Stimulated activated CD8-positive, alpha-beta memory T cell treated with anti-CD3 and anti-CD28 coated beads, Interleukin-12 subunit alpha, Interleukin-12 subunit beta, amount 100 ng/mL, for 4 hours (primary cell): ENCODE measurements at places on chromosomes 7 and 10.

- DNase-seq = no peak
Measured at GRCh38 chr10:124698545-124699469, 45.4 kb downstream of the FAM53B start.

DNA sequence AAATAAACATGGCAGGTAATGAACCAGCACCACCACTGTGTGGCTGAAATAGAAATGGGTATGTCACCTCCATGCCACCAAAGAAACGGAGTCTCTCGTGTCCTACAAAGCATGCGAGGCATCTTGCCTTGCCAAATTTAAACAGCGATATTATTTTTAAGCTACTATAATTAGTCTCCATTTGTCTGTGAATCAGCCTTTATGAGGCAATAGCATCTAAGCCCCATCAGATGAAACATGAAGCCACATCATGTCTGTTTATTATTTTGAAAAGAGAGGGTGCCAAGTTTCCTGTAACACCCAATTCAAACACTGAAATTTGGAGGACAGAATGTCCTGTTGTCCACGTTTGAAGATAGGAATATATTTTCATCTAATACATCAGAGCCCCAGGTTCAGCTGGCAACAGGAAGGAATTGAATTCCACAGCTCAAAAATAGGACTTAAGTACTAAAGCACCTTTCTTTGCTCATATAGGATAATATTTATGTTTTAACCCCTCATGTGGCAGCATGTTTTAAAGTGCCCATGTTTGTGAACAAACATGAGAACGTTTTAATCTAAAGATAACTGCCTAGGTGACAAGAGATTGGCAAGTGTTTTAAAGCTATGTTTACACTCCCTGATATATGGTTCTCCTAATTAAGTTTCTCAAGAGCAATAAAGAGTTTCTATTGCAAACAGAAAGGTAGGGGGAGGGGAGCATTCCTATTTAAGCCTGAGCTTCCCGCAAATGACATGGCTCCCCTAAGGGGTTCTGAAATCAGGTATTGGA, 86.8 kb downstream of the SORBS1 start:
- no peak for DNase-seq

DNA sequence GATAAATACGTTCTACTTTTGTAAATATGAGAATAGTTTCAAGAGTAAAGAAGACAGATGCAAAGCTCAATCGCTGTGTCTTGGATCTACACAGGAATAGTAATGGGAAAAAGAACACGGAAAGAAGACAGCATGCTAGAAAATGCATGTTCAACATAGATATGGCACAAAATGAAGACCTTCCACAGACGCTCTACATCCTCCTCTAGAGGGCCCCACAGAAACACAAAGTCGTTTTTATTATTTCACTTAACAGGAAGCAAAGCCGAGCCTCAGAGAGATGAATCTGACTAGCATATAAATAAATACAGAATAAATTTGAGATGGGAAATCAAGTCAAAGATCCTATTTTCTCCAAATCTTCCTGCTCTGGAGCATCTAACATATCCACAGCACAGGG, 292.6 kb downstream of the PARD3 start:
- no peak for DNase-seq

DNA sequence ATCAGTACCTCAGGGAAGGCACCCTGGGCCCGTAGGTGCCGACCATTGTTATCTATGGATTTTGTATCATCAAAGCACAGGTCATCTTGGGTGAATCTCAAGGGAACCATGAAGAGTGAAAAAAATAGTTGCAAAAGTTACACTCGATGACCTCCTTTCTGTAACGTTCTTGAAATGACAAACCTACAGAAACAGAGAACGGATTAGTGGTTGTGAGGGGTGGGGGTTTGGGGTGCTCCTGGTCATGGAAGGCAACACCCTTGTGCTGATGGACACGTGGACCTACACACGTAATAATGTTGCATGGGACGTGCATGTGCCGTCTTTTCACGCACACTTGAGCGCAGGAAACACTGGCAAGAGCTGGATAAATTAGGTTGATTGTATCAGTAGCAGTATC, 655.9 kb downstream of the SDK1 start:
- no peak for DNase-seq

- no peak for DNase-seq
Measured at GRCh38 chr10:16195178-16195769, 241.5 kb upstream of the PTER start.

DNA sequence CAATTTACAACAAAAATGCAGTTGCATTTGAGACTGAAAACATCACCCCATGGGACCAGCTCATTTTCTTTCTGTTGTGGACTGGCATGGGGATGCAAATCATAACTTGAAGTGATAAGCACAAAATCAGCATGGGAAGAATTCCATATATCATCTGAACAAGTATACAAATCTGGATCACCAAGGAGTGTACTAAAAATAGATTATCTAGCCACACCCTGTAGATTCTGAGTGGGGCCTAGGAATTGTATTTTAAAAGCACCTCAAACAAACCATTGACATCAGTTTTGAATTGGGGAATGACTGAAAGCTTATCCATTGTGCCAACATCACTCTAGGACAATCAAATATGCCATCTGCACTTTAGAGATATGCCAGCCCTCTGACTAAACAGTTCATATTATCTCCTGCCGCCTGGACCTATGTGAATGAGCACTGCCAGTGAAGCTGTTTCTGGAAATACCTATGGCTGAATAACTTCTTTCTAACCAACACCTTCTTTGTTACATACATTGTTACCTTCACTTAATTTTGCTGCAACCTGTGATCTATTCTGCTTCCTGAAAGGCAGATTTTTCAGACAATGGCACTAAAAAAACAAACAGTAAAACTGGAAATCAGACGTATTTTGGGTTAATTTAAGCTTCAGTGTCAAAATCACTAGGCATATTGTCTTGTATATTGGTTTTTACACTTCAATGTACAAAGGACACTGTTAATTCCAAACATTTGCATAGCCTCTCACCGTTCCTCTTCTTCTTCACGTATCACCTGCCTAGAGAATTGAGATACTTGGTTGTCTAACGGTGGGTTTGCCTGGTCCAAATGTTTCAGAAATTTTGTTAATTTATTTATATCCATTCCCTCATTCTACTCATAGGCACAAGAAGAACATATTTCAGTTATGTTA, 42.4 kb upstream of the HGF start:
- no peak for DNase-seq

DNA sequence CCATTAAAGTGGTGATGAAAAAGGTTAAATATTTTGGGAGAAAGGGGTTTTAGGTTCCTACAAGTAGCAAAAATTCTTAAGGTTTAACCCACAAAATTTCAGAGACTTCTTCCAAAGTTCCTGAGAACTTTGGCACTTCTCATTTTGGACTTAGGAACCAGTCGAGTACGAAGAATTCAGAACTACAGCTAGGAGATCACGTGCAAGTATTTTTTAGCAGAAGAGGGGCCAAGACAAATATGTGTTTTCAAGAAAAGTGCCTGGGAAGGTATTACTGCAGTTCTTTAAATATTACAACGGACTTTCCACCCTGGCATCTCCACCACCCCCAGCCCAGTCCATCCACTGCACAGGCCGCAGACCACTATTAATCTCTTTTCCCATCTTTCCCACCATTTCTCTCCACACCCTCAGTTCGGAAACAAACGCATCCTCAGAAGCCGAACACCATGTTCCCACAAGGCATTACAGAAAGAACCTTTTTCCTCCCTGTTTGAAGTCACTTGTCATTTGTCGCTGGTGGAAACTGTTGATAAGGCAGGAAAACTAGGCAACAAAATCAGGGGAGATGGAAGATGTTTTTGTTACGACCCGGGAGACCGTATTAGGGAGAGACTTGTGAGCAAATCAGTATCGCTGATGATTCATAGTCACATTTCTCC, 7.1 kb downstream of the INHBA start:
- no peak for DNase-seq

- no peak for DNase-seq
Measured at GRCh38 chr10:4473977-4474376, 352.0 kb upstream of the AKR1E2 start.

DNA sequence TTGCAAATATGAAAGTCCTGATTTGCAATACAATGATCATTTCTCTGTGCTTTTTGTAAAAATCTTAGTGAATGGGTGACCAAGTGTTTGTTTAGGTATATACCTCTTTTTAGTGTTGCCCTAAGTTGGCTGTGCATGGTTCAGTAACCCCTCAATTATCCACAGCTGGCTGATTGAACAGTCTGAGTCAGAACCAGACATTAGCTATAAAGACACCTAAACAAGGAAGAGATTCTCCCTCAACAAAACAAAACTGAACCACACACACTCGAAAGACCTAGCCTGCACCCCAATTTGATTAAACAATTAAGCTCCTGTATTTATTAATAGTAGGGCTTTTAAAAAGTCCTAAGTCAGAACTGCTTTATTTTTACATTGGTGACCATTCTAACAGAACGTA, 2.8 kb downstream of the RSBN1L start:
- DNase-seq = no peak

- no peak for DNase-seq
Measured at GRCh38 chr10:101130984-101131961, at the start of gene TLX1. TSS of gene TLX1 (plus strand) at chr10:101131300. CDS start at chr10:101131542, 242 bp downstream.

DNA sequence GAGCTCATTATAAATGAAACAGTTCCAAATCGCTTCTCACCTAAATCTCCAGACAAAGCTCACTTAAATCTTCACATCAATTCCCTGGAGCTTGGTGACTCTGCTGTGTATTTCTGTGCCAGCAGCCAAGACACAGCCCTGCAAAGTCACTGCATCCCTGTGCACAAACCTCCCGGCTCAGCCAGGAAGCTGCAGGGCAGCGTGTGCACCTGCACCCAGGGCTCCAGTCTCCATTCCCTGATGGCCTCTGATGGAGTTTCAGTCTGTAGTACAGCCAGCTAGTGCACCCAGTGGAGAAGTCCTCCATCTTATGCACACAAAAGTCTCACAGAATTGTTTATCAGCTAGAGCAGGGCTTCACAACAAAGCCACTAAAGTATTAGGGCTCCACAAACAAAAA, 51.1 kb upstream of the PRSS58 start:
- no peak for DNase-seq

DNA sequence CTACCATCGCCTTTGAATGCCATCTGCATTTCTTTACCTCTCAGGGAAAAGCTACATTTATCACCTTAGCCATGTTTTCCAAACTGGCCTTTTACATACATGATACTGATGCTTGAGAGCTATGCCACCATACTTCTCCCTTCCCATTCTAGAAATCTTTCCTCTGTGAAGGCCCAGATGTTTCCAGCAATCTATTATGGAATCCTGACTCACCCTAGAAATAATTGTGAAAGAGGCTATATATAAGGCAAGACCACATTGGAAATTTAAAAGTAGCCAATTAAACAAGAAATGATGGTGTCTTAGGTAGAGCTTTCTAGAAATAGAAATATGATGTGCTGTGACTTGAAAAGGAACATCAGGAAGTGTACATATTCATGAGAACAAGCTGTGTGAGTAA, 389.7 kb downstream of the INHBA start:
- no peak for DNase-seq

- no peak for DNase-seq
Measured at GRCh38 chr10:51389415-51390321, 309.7 kb downstream of the CSTF2T start.

DNA sequence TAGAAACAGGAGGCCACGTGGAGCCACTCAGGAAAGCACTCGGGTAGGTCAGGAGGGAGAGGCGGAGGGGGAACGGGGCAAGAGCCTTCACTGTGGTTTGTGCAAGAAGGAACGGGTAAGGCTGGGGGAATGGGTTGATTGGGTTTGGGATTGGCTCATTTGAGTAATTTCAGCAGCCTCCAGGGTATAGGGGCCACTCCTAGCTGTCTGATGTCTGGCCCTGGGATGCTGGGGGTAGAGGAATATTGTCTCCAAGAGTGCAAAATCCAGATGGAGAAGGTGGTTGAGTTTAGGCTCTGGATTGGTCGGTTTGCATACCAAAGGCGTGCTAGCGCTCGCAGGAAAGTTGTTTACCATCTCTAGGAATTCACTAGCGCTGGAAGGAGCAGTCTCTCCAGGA, 47.2 kb downstream of the MYL10 start:
- no peak for DNase-seq

- no peak for DNase-seq
Measured at GRCh38 chr10:31745612-31746376, 182.8 kb downstream of the ARHGAP12 start.

DNA sequence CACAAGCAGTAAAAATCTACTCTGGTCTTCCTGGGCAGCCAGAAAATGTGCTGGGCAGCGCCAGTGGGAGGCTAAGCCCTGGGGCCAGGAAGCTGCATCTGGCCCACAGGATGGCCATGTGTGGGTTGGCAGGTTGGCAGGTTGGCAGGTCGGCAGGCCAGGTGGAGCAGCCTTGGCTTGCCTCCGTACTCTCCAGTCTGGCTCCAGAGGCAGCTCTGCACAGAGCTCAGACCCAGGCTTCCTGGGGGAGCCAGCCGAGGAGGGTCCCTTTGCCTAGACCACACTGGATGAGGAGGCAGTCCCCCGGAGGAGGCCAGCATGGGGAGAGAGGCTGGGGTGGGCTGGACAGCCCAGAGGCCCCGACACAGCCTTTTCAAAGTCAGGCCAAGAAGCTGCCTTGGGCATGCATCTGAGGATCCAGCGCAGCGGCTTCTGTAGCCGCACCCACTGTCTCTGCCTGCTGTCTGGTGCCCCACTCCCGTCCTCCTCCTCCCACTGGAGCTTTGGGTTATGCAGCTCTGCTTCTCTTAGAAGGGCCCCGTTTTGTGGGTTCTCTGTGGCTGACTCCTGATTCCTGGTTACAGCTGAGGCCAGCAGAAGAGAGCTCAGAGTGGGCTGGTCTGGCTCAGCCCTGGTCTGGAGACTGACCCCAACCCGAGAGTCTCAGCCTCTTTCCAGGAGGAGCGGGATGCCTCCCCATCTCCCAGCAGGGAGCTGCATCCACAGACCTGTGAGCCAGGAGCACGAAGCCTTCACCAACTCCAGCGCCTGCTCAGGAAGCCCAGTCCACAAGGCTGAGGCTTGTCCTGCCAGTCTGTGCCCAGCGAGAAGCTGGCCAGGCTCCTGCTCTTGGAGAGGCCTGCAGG, 44.6 kb downstream of the CFAP46 start:
- DNase-seq = no peak

DNA sequence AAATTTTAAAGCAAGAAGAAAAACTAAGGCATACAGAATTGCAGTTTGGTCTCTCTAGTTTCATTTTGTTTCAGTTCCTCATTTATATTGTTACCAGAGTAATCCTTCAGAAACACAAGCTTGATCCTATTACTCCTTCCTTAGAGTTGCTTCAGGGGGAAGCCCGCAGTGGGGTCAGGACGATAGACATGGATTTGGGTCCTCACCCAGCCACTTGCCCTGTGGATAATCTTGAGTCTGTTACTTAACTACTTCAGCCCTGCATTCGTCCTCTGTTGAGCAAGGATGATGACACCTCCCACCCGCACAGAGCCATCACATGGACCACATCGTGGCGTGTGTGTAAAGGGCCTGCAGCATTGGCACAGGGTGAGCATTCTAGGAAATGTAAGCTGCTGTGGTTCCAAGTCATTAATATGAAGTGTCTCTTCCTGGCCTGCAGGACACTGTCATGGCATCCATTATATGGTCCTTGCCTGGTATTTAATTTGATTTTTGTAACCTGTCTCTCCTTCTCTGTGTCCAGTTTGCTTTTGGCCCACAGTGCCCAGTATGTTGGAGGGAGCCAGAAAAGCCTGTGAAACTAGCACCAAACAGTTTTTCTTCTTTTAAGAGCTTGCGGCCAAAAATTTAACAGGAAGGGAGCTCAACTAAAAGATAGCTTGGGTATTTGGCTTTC, 111.2 kb downstream of the EEPD1 start:
- no peak for DNase-seq

- DNase-seq = no peak
Measured at GRCh38 chr10:108598320-108598695, 1325.0 kb downstream of the XPNPEP1 start.
